Trophoblast cell (in vitro differentiated cells and primary cell): ENCODE measurements at places on chromosomes 3 and 15.

- DNase-seq: peak; percentile 2
These were observed 174.5 kb upstream of the TMC3 start for GRCh38 chr15:81548365-81549130.

DNA sequence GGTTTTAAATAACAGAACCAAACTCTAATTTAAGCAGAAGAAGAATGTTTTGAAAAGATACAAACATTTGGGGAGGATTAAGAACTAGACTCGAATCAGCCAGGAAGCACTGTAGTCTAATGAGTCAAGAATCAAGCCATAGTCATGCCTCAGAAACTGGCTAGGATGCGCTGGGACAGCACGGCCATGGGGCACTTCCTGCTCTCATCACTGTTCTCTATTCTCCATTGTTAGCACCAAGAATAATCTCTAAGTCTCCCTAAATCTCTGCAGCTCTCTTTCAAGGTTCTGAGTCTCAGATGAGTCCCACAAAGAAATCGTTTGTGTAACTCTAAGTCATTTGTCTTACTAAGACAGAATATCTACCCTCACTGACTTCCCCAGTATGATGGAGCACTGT, 399.0 kb upstream of the KCNMB2 start:
- DNase-seq: no peak

DNA sequence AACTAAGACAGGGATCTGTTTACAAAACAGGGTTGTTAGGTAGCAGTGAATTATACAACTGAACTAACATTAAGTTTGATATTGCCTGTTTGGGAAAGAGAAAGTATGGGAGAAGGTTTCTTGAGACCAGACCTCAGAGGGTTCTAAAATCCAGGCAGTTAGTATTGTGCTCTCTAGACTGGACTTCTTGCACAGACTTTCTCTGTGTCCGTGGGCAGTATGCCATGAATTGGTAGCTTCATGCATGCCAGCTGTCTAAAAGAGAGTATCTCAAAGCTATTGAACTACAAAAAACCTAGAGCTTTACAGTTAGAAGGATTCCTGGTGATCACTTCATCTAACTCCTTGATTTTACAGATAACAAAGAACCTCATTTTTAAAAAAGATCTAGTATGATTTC, 12.5 kb downstream of the SAMD7 start:
- DNase-seq: no peak

DNA sequence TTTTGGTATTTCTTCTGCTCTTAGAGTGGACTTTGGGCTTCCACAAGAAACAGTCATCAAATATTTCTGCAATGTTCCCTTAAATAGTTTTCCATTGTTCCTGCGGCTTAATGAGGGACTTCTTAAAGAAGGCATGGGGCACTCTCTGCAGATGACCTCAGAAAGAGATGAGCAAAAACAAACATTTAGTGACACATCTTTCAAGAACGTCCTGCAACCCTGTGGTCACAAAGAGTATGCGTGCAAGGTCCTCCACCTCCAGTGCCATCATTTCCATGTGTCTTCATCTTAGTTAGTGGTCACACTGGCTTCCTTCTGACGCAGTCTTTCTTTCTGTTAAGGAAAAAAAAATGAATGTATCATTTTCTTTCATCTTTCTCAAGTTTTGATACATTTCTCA, 56.2 kb downstream of the GREM1 start:
- peak; percentile 70 for DNase-seq

DNA sequence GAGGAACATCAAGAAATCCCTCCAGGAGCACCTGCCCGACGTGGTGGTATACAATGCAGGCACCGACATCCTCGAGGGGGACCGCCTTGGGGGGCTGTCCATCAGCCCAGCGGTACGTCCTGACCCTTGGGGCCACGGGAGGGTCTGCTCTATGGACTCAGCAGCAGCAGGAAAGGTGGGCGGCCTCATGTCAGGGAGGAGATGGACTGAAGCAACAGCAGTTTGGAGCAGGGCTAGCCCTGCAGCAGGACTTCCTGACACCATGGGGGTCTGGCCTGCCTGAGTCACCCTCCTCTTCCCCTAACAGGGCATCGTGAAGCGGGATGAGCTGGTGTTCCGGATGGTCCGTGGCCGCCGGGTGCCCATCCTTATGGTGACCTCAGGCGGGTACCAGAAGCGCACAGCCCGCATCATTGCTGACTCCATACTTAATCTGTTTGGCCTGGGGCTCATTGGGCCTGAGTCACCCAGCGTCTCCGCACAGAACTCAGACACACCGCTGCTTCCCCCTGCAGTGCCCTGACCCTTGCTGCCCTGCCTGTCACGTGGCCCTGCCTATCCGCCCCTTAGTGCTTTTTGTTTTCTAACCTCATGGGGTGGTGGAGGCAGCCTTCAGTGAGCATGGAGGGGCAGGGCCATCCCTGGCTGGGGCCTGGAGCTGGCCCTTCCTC, 24.2 kb downstream of the HDAC11 start:
- peak; percentile 98 for DNase-seq

GRCh38 chr15:101003706-101004105, 84.5 kb downstream of the LRRK1 start:
- no peak for DNase-seq

DNA sequence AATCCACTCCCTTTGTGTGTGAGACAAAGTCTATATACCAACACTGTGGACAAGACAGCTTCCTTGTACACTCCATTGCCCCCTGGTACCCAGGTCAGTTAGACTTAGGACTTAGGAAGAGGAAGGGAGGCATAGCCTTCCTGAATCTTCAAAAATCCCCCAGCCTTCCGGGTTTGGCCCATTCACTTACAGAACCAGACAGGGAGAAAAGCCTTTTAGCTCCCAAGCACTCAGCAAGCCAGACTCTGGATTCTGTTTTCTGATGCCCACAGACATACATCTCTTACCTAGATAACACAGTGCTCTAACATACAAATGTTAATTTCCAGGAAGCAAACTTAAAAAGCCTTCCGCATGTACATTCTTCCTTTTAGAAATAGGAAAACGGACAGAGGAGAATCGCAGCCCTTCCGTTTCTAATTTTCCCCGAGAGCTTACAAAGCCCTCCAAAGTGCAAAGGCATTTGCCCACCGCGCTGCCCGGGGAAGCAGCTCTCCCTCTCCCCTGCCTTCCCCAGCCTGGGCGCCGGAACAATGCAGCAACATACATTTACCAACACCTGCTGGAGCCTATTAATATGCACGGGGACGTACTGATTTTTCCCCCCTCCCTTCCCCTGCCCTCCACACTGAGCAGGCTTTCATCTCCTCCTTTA, 442.0 kb downstream of the MAGI1 start:
- no peak for DNase-seq

- peak; percentile 71 for DNase-seq
These were observed 25.9 kb upstream of the AKAP13 start for GRCh38 chr15:85354461-85354860.

GRCh38 chr15:39495871-39496840, 84.7 kb upstream of the THBS1 start:
- DNase-seq: peak; percentile 61

- no peak for DNase-seq
These were observed 1.4 kb downstream of the MAPK6 start for GRCh38 chr15:52020221-52021085.

GRCh38 chr3:159829539-159830227, 159.0 kb upstream of the IL12A start:
- DNase-seq: no peak

- DNase-seq: no peak
These were observed 978.6 kb downstream of the PLOD2 start for GRCh38 chr3:145182196-145182911.

DNA sequence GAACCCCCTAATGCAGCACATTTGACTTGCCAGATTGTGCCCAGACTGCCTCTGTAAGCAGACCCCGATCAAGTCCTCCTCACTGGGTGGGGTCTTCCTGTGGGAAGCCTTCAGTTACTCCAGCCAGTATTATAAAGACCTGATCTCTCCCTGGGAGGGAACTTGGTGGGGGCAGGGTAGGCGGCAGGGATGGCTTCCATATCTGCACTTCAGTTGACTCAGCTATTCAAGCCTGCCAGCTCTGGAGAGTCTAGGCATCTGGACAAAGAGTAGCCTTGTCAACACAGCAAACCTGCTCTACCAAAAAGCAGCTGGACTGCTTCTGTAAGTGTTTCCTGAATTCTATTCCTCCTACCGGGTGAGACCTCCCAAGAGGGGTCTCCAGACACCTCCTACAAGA, 21.0 kb upstream of the SLC25A38 start:
- no peak for DNase-seq

- DNase-seq: peak; percentile 88
These were observed 205.4 kb downstream of the PDZRN3 start for GRCh38 chr3:73419179-73419803.

GRCh38 chr15:87632364-87632763, 624.2 kb downstream of the NTRK3 start:
- DNase-seq: no peak

GRCh38 chr3:45545476-45545875, 49.1 kb upstream of the LIMD1 start:
- DNase-seq: peak; percentile 38

GRCh38 chr3:14144423-14145075, 19.7 kb downstream of the TMEM43 start:
- peak; percentile 89 for DNase-seq

DNA sequence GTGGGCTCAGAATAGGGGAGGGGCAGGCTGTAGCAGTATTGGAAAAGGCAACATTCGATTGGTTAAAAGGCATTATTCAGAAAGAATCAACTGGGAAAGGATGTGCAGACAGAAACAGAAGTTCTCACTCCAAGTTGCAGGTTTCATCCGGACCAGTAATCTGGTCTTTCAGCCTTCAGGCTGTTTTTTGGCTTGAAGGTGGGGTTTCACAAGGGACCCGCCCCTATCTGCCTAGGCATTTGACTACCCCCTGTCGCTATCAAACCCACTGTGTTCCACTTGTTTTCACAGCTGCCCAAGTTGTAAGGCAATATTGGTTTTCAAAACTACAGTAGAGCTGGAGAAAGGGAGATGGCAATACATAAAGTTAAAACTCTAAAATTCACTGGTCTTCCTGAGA, 96.9 kb downstream of the VPS8 start:
- peak; percentile 2 for DNase-seq

DNA sequence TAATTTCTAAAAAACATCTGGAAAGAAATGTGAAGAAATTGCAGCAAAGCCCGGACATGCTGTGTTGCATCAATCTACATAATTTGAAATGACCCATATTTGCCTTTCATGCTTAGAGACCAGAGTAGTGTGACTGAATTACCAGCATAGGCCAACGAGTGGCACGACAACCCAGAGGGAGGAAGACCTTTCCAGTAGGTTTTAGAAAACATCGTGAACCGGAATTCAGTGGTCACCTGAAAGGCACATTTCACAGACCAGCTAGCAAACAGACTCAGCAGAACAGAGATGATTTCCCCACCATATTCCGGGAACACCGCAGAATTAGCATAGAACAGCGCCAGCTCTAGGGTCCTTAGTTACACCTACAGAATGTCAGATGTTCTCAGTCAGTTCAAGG, 620.0 kb upstream of the ZNF385D start:
- DNase-seq: no peak

DNA sequence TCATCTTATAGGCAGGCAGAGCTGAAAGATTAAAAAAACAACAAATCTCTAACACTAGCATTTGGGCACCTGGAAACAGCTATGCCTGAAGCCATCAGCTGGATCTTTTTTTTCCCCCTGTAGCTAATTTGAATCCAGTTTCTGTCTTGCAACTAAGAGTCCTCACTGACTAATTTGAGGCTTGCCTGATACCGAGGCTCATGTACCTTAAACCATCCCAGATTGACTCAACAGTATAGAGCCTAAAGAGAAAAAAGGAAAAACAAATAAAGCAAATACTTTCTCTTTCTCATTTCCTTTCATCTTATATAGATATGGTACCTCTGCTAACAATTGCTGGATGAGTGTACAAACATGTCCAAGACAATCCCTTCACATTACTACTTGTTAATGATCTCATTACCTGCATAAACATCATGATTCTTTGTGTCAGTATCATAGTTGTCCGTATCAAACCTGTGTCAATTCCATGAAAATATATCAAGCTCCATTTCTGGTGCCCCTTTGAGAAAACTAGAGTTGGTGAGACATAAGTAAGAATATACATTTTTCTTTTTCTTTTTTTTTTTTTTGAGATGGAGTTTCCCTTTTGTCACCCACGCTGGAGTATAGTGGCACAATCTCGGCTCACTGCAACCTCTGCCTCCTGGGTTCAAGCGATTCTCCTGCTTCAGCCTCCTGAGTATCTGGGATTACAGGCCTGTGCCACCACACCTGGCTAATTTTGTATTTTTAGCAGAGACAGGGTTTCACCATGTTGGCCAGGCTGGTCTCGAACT, 43.1 kb downstream of the BHLHE40 start:
- no peak for DNase-seq

DNA sequence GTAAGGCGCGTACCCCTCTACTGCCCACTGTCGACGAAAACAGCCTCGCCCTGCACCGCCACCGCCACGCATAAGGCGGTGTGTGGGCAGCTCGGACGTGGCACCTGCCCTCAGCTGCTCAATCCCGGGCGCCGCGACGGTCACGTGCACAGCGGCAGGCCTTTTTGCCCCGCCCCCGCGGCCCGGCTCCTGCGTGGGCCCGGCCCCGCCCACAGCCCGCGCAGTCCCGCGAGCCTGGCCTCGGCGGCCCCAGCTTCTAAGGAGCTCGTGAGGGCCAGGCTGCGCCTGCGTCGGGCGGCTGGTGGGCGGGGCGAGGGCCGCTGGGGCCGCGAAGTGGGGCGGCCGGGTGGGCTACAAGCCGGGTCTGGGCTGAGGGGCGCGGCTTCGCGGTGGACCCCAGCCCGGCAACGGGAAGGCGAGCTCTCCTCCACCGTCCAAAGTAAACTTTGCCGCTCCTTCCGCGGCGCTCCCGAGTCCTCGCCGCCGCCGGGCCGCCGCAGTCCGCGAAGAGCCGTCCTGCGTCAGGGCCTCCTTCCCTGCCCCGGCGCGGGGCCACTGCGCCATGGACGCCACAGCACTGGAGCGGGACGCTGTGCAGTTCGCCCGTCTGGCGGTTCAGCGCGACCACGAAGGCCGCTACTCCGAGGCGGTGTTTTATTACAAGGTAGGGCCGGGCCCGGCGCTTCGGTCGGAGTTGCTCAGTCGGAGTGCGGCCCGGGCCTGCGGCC, at the start of gene CAPN7:
CAPN7 (plus strand) TSS at position 313 of the 728 bp plus-strand sequence; CDS start at position 563, 250 bp downstream.
- peak; percentile 99 for DNase-seq

DNA sequence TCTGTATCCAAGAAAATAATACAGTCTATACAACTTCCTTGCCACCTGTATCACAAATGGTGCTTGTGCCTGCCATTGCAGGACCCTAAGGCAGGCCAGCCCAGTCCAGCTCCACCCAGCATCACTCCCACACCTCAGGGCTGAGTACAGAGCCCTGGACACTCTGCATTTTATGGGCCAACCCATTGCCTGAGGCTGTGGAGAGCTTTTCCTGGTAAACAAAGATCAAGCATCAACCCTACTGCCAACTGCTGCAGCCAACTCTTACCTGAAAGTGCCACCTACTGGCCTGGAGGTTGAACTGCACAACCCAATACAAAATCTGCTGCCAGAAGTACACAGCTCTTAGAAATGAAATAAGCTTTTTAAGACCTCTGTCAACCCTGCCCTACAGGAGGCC, 1082.2 kb downstream of the NAALADL2 start:
- peak; percentile 19 for DNase-seq

DNA sequence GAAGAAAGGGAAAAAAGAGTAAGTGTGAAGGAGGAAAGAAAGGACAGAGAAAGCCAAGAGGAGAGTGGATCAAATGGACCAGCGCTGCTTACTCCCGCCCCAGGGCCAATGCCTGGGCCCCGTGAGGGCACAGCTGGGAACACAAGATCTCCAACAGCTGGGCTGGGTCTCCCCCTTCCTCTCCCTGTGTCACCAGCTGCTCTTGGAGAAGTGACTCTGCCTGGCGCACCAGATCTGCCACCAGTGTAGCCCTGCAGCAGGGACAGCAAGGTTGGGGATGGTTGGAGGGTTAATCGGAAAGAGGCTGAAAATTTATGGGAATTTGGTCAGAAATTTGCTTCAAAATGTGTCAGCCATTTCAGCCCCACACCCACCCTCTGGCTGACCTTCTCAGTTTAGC, 8.4 kb downstream of the CDAN1 start:
- no peak for DNase-seq

GRCh38 chr15:37891766-37892368, 42.6 kb upstream of the TMCO5A start:
- peak; percentile 69 for DNase-seq
